ENCODE measurements at places on chromosomes 16 and 17.

DNA sequence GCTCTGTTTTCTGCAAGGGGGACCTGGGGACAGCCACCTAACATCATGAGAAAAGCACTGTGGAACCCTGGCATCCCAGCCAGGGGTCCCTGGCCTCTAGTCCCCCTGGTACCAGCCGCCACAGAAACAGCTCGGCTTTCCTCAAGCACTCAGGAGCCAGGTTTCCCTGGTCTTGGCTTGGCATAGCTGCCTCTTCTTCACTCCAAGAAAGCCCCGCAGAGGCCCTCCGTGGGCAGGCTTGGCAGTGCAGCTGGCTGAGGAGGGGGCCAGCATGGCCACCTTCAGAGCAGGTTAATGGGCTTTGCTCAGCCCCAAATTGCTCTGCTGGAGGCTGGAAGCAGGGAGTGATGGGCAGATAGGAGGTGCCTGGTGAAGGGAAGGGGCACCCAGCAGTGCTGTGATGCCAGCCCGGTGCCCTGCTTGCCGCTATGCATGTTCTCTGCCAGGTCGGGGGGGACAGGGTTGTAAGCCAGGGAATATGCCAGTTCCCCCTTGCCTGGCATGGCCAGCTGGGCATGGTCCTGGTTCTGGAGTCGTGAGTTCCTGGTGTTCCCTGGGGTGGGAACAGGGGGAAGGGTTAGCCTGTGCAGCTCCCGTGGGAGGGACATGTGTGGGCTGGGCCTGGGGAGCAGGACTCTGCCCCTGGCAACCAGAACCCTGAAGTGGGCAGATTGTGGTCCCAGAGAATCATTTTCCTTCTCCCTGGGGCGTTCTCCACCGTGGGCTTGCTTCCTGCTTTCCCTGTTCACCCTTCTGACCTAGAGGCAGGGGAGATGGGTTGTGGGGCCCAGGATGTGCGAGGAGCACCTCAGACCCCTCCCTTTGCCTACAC is 3.2 kb downstream of the ANKRD13B start:
- DNase-seq = no peak

GRCh38 chr16:58586340-58587030 is 43.1 kb downstream of the CNOT1 start:
- DNase-seq = no peak

DNA sequence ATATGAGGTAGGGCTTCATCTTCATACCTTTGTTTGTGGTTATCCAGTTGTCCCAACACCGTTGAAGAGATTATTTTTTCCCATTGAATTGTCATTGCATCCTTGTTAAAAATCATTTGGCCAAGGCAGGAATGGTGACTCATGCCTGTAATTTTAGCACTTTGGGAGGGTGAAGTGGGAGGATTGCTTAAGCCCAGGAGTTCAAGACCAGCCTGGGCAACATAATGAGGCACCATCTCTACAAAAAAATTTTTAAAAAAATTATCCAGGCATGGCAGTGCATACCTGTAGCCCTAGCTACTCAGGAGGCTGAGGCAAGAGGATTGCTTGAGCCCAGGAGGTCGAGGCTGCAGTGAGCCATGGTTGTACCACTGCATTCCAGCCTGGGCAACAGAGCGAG is 223.9 kb downstream of the TANC2 start:
- no peak for DNase-seq

DNA sequence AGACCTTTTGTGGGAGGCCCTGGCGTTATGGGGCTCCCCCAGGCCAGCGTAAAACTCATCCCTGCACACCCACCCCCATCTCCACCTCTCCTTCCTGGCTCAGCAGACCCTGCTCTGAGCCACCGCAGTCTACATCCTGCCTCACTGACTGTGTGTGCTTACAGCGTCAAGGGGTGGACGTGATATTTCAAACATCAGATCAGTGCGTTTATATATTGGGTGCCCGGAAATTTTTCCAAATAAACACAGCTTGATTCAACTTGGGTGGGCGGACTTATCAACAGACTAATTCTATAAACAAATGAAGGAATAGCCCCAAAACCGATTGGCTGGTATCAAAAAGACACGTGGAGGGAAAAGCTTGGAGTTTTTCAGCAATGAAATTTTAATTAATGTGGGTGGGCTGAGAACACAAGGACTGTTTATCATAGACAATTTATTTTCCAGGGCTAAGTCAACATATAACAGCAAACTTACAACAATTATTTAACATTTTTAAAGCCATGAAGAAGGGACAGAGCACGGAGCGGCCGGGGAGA is at the start of gene FOXL1:
Gene FOXL1, plus strand, starts transcription at position 489 of the 539 bp plus-strand sequence. CDS start 175 bp downstream, outside the sequence.
- DNase-seq = no peak

DNA sequence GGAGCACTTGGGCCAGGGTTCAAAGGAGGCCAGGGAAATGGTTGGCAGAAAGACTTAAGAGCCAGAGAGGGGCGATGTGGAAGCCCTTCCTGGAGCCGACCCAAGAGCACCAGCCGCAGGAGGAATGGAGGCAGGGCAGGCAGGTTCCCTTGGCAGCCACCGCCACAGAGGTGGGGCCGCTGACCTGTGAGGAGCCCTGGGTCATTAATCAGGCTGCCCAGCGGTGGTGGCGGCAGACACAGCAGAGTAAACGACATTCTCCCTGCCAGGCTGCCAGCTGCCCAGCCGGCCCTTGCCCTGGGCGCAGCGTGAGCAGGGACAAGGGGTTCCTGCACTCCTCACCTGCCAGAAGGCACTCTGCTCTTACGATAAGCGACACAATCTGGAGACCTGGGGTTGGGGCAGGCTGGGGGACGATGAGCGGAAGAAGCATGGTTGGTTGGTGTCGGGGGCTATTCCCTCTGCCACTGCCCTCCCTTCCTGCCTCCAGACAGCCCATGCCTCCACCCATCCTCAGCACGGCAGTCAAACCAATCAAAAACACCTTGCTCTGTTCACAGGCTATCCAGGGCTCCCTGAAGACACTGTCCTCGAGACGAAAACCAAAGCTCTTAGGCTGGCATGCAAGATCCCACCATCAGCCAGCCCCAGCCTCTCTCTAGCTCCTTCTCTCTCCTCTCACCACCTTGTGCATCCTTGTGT is 40.9 kb downstream of the PLXDC1 start:
- DNase-seq = no peak

DNA sequence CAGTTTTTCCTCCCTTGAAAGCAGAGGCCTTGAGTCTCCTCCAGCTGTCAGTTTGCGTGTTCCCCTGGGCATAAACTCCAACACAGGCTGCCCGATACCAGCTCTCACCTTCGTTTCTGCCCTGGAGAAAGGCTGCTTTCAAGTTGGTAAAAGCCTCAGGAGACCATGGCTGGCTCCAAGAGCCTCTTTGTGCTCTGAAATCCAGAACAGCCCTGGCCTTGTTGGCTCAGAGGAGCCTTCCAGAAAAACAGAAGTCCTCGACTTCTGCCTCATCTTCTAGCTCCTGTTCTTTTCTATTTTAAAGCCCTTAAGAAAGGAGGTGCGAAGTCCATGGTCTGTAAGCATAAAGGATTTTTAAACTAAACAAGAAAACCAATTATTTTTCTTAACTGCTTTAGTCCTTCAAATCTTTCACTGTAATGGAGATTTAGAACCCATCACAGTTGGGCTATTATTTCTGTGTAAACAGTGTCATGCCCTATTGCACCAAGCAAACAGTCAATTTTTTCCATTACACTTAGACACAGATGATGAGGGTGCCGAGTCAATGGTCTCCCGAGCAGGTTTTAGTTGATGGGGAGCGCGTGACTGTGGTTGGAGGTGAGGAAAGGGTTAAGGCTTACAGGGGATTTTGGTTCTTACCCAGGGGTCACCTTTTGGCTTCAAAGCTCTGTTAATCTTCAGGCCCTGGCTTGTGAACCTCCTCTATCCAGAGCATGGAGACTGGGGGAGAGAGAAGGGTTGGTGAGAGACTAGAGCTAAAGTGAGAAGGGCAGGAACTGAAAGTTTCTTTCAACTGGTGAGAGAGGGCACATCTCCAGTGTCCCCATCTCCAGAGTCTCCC is 212.8 kb downstream of the MSI2 start:
- no peak for DNase-seq

- no peak for DNase-seq
These were observed 10.1 kb downstream of the VAC14 start for GRCh38 chr16:70790815-70791214.

DNA sequence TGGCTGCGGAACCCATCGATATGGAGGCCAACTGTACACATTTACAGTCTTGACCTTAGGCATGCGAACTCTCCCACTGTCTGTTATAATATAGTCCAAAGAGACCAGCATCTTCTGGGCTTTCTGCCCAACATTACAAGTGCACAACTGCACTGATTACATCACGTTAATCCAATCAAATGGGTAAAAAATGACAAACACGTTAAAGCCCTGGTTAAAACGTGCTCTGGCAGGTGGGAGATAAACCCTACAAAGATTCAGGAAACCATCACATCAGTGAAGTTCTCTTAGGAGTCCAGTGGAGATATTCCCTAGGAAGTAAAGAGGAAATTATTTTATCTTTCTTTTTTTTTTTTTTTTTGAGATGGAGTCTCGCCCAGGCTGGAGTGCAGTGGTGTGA is 23.7 kb upstream of the XYLT2 start:
- DNase-seq = no peak

DNA sequence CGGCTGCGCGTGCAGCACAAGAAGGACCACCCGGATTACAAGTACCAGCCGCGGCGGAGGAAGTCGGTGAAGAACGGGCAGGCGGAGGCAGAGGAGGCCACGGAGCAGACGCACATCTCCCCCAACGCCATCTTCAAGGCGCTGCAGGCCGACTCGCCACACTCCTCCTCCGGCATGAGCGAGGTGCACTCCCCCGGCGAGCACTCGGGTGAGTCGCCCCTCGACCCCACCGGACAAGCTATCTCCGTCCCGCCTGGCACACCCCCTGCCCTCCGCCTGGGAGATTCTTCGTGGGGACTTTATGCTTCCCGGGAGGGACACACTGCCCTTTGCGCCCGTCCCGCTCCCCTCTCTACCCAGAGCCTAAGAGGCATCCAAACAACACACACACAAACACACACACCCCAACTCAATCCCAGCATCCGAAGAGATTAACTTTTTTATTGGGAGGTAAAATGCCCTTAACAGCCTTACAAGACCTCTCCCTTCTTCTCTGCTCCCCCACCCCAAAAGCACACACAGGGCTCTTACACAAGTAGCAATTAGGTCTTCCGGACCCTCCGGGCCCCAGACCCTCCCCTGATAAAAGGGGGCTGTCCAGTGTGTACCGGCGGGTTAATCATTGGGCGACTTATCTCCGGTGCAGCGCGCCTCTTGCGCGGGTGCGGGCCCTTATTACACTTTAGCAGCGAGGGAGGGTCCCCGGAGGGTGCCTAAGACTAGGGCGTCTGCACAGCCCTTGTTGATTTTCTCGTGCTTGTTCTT is 2.1 kb downstream of the SOX9 start:
- no peak for DNase-seq

DNA sequence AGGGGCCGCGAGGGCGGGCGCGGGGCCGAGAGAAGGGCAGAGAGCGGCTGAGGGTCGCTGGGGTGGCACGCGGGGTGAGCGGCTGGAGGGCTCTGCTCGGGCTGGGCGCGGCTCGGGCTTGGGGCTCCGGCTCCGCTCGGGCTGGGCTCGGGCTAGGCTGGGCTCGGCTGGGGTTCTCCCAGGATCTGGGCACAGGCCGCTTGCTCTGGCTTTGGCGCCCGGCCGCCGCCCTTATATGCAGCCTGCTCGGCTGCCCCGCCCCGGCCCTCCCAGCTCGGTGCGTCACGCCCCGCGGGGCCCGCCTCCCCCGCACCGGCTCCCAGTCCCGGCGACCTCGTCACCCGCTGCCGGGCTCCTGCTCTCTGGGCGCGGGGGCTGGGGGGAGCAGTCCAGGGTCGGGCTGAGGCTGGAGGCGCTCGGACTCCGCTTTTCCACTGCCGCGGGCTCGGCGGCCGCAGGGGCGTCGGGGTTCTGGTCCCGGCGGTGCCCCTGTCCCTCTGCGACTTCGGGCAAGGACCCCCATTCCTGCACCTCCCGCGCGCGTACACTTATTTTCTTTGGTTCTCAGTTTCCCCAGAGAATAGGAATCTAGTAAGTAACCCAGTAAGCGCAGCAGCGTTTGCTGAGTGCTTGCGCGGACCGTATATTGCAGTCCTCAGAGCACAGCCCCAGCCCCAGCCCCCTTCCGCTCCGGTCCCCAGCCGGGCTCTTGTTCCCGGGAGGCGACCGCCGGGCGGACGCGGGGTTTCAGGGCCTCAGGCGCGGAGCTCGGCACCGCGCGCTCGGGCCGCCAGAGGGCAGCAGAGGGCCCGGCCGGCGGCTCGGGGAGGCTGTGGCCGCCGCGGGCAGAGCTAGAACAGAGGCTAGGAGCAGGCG is at the start of gene RASD1:
Gene RASD1, minus strand, starts transcription at position 207 of the 876 bp plus-strand sequence. CDS start 214 bp downstream, outside the sequence.
- DNase-seq = no peak

DNA sequence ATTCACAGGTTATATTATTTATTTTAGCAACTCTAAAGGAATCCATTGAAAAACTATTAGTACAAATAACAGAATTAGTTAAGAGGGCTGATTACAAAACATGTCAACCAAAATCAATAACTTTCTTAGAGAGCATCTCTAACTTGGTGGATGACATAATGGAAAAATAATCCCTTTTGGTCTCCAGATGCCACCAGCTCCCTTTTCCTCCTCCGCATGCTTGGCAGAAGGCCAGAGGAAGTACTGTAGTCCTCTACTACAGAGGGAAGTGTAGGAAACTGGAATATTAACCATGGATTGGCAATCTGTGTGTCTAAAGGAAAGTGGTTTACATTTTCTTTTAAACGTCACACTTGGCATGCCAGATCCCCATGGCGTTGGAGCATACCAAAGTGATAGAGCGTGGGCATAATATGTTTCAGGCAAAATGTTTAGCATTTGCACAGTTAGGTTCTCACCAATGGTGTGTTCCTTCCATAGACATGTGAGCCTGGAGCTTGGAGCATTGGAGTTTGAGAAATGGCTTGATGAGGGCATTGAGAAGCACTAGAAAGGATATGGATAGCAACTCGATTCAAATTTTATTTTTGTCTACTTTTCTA is 106.3 kb downstream of the PRKCB start:
- no peak for DNase-seq

DNA sequence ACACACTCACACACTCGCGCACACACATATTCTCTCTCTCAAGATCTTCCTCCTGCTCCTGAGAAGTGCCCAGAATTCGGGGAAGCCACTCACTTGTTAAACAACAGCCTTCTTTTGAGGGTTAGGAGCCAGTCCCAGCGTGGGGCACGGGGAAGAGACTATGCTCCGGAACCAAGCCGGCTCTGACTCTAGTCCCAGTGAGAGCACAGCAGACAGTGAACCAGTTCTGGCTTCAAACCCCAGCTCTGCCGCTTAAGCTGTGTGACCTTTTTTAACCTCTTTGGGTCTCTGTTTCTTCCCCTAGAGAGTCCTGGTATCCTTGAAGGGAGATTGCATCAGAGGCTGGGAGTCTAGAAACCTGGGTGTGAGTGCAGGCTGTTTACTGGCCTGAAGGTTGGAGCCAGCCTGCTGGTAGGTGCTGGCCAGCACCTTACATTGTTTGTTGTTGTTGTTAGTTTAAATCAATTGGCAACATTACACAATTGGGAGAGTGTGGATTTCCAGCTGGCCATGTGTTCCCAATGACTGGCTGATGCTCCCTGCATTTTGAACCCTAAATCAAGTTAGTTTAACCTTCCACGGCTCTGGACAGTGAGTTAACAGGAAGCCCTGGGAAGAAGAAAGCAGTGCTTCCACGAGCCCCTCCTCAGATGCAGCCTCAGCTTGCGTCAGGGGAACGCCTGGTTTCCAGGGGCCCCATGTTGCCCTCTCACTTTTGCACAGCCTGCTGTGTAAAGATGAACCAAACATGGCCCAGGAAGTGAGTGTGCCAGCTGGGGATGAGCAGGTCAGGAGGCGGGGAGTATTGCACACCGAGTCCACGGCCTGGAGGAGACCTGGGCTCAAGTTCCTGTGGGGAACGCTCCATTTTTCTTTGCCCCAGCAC is 71.5 kb downstream of the GAS7 start:
- no peak for DNase-seq

GRCh38 chr17:37701496-37701898 is 43.4 kb downstream of the HNF1B start:
- DNase-seq = no peak

Measured in keratinocyte (primary cell).